ENCODE measurements at places on chromosomes 5 and 9. TPM values are rescaled to one million over a fixed set of nuclear protein-coding genes. Genes with fewer than 3 reads are reported as not detected.

DNA sequence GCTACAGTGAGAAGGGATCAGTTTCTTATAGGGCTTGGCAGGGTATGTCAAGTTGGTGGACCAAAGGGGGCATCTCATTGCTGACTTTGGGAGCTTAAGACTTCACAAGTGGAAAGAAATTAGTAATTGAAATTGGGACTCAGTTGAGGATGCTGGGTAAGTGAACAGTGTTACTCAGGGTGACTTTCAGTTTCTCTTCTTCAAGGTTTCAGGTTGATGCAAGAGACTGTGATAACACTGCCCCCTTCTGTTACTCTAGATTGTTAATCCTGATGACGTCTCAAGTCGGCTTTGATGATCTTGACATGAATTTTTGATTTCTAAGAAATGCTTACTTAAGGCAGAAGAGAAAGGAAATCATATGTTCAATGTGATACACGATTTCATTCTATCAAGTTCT lies 21.3 kb downstream of the KCTD16 start:
- DNase-seq: no peak

DNA sequence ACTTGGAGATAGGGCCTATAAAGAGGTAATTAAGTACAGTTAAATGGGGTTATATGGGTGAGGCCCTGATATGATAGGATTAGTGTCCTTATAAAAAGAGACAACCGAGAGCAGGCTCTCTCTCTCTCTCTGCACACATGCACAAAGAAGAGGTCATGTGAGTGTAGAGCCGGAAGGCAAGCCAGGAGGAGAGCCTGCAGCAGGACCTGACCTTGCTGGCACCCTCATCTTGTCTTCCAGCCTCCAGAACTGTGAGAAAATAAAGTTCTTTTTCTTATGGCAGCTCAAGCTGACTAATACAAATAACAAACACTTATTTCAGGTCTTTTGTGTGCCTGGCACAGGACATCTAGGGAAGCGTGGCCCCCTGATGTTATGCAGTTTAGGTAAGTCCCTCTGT lies 62.1 kb downstream of the ARHGAP26 start:
- no peak for DNase-seq

GRCh38 chr5:80623999-80624398 lies 30.5 kb upstream of the MSH3 start:
- no peak for DNase-seq

DNA sequence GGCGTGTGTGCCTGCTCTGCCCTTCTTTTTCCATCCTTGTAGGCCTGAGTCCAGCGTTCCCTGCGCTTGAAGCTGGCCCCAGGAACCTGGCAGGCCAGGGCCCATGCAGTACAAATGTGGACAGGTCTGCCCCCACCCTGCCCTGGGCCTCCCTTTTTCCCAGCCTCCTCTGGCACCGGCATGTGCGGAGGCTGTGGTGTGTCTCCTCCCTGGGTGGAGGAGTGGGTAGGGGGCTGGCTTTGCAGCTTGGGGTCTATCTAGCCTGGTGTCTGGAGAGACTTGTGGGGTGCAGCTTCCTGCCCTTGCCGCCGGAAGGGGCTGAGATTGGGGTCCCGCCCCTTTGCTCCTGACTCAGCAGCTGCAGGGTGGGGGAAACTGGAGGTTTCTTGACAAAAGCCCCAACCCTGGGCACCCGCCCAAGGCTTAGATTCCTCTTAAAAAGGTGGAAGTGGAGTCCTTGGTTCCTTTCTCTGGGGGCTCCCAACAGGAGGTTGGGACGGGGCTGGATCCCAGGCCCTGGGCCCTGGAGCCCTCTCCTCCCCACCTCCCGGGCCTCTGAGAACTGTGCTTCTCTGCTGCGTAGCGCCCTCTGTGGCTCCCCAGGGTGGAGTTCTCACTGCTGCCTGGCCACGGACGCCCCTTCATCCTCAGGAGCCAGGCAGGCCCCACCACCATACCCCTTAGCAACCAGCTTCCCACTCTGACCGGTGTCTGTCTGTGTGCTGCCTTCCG lies 18.0 kb downstream of the RXRA start:
- no peak for DNase-seq

GRCh38 chr5:14385019-14385418 lies 196.6 kb upstream of the OTULINL start:
- no peak for DNase-seq

GRCh38 chr9:112176524-112176923 lies 1.4 kb upstream of the SUSD1 start:
- DNase-seq: no peak

DNA sequence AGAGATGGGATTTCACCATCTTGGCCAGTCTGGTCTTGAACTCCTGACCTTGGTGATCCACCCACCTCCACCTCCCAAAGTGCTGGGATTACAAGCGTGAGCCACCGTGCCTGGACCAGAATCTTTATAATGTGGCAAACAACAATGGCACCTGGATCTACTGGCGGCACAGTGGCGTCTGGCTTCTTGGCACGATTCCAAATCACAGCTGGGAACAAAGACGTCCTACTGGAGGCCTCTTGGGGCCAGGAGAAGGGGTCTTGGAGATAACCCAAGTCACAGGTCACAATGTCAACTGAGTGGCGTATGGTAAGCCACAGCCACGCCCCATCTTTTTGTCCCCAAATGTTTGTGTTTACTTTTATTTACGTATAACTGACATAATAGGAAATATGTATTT lies 77.8 kb upstream of the RAPGEF1 start:
- DNase-seq: no peak

GRCh38 chr9:127303830-127304229 lies 39.3 kb downstream of the GARNL3 start:
- DNase-seq: no peak

- DNase-seq: no peak
These were observed 23.0 kb upstream of the PPARGC1B start for GRCh38 chr5:149707097-149707496.

GRCh38 chr9:128818839-128819715 lies 777 bp downstream of the ENDOG start:
- DNase-seq: no peak

DNA sequence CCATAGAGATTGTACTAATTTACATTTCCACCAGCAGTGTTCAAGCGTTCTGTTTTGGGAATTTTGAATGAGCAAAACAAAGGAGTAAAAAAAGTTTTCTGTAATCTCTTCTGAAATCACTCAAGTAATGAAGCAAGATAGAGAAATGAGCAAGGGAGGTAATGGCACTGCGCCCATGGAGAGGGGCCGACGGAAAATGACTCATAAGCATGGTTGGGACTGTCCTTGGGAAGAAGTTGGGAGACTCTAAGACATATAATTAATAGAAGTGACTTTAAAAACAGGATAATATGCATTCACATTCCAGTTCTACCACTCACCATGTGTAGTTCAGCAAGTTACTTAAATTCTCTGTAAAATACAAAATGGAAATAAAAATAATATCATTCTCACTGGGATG lies 62.5 kb upstream of the C5orf46 start:
- DNase-seq: no peak

DNA sequence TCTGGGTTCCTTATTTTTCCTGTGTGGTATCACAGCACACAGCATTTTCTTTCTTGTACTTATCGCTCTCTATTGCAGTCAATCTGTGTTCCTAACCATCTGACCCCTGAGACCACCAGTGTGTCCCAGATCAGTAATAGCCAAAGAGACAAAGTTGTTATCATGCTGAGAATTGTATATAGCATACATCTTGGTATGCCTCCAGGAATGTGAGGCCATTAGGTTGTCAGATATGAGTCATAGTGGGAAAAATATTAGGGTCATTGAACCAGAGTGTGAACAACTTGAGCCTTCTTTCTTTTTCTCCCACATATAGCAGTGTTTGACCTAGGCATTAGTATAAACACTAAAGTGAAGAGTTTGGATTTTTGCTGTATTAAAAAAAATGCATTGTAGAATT lies 106.3 kb downstream of the NDUFAF2 start:
- no peak for DNase-seq

GRCh38 chr9:109817846-109818472 lies 38.0 kb downstream of the PALM2AKAP2 start:
- peak; percentile 81 for DNase-seq

DNA sequence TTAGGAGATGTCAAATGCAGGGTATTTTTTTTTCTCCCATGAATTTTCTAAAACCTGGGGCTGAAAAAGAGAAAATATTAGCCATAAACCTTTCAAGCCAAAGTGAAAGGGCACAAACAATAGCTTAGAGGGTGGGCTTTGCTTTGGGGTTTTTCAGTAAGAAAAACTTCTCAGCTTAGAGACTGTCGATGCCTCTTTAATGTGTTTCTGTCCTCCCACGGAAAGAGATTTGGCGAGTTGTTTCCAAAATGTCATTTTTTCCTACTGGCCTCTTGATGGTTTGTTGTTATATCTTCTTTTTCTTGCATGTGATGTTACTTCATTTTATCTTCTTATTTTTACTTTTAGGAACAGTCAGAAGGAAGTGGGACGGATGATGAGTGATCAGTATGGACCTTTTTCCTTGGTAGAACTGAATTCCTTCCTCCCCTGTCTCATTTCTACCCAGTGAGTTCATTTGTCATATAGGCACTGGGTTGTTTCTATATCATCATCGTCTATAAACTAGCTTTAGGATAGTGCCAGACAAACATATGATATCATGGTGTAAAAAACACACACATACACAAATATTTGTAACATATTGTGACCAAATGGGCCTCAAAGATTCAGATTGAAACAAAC lies 177.3 kb downstream of the SMARCA2 start:
- DNase-seq: no peak

DNA sequence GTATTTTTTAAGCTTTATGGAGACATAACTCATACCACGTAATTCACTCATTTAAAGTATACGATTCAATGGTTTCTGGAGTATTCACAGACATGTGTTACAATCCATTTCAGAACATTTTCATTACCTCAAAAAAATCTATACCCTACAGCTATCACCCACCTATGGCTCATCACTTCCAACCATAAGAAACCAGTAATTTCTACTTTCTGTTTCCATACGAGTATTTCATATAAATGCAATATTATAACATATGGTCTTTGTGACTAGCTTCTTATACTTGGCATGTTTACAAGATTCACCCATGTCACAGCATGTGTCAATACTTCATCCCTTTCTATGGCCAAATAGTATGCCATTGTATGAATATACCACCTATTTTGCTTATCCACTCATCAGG lies 18.8 kb downstream of the UBQLN1 start:
- no peak for DNase-seq

DNA sequence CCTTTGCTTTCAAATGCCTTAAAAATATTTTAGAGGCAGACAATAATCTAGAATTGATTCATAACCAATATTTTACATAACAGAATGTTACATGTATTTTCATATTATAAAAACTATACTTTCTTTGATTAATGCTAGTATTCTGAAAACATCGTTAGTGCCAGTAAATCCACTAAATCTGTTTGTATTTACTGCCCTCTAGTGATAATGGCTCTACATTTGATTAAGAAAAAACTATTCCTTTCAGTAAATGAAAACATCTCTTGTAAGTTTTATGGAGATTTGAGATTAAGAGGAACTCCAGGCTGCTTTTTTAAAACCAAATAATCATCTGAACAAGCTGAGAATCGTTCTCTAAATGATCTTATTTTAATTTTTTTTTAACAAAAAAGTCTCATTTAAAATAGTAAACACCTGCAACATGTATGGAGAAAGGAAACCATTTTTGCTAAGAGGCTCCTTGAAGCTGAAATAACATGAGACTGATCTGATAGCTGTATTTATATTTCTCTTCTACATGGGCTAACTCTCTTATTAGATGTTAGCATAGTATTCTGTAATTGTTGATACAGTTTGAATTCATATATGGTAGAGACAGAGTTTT lies 424.7 kb downstream of the RAB3C start:
- DNase-seq: no peak

GRCh38 chr5:97229196-97229595 lies 46.1 kb upstream of the RIOK2 start:
- peak; percentile 7 for DNase-seq

GRCh38 chr9:130918826-130919558 lies 20.1 kb downstream of the FIBCD1 start:
- DNase-seq: no peak

GRCh38 chr9:133999851-134000265 lies 7.7 kb upstream of the VAV2 start:
- no peak for DNase-seq

DNA sequence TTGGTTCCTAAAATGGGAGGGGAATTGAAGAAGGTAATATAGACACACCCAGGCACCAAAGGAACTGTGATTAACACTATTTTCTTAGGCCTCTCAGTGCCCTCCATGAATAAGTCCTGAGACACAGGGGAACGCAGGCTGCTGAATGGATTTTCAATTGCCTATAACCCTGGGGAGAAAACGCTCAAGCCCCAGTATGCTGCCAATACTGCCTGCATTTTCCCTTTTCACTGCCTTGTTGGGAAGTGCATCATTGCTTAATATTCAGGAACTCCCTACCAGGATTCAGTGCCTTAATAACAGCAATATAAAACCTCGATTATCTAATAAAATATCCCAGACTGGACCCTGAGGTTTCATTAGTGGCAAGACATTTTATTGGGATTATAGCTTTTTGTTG lies 25.4 kb downstream of the APBA1 start:
- no peak for DNase-seq

GRCh38 chr9:33265211-33265865 lies 489 bp downstream of the CHMP5 start:
- no peak for DNase-seq

GRCh38 chr5:14034963-14035362 lies 90.5 kb upstream of the DNAH5 start:
- no peak for DNase-seq

GRCh38 chr9:110206389-110206788 lies 1.6 kb downstream of the C9orf152 start:
- no peak for DNase-seq

GRCh38 chr5:107554776-107555424 lies 115.8 kb downstream of the EFNA5 start:
- no peak for DNase-seq

GRCh38 chr5:150637245-150638052 lies 3.0 kb upstream of the SYNPO start:
- peak; percentile 91 for DNase-seq

LVRN gene
- total RNA-seq: 0.40 TPM

PCAT7 gene
- total RNA-seq: 3.8 TPM

PCDHA13 gene
- not detected for total RNA-seq

RGS7BP gene
- not detected for total RNA-seq

PCDHB16 gene
- not detected for total RNA-seq

TMEM215 gene
- total RNA-seq: not detected

RPL12 gene
- total RNA-seq: 1,717 TPM

WHRN gene
- 21.9 TPM for total RNA-seq

GABBR2 gene
- 0.98 TPM for total RNA-seq
